ENCODE measurements at places on chromosomes 2 and 18.

DNA sequence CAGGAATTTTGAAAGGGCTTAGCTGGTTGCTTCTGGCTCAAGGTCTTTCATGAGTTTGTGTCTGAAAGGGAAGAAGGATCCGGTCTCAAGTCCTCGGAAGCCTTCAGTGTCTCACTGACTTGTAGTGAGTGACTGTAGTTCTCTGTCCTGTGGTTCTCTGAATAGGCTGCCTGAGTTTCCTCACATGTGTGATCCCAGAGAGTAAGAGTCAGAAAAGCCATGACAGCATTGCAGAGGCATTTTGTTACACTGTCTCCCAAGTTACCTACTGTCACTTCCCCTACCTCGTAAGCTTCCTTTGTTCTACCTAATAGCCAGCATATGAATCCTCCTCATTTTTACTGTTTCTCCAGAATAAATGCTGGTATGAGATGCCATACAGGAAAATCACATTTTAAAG lies 709.1 kb upstream of the CHAC2 start:
- no peak for DNase-seq

DNA sequence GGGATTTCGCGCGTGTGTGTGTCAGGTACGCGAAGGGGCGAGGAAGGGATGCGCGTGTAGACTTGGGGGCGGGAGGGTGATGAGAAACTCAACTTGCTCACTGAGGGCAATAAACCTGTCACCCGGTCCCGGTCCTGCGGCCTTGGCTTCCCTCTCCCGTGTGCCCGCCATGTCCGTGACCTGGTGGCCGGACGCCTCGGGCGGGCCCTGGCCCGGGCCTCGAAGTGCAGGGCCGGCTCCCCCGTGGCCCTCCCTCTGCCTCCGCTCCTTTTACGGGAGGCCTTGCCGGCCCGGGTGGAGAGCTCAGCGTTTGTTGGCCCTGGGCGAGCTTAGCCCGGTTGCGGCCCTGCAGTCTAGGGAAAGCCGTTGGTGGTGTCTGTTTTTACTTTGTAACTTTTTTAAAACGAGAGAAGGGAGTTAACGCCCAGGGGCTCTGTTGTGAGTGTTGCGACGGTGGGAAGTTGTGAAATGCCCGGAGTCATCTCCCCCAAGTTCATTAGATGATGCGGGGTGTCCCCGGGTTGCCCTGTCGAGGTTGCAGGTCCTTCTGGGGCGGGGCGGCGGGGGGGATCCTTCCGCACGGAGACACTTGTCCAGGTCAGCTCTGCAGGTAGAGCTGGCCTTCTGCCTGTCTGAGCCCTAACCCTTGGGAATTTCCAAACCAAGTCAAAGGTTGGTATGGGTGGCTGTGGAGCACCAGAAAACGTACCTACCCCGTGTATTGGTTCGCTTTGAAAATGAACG lies 883 bp downstream of the SMCHD1 start:
- no peak for DNase-seq

GRCh38 chr18:46484971-46485370 lies 172.0 kb downstream of the LOXHD1 start:
- no peak for DNase-seq

DNA sequence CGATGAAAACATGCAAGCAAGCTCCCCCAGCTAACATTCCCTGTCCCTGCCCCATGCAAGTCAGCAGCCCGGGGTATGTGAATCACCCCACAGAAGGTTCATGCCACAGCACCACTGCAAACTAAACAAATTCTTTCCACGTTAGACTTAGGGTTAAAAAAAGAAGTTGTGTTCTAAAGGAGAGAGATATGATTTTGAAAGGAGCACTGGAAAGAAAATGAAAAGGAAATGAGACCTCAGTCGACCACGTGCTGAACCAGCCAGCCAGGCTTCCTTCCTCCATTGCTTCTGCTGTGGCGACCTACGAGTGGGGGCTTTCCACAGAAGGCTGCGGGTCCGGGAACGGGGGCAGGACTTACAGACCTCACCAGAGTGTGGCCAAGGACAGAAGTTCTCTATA lies 52.0 kb downstream of the ARL4C start:
- DNase-seq: no peak

DNA sequence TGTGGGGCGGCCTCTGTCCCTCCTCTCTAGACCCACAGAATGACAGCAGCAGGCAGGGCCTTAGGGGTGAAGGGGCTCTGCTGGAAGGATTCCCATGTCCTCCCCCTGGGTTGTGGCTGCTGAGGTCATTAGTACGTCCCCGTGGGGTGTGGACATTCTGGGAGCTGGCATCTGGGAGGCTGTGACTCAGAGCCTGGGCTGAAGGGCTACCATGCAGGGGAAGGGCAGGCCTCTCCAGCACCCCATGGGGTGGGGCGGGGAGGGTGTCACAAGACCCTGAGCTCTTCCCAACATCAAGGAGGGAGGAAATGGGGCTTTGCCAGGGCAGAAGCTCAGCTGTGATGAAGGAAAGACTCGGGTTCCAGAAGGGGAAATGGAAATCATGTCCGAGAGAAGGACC lies 105.8 kb upstream of the SMAD2 start:
- DNase-seq: no peak

- DNase-seq: no peak
Observed at GRCh38 chr2:98376996-98377395, 30.7 kb downstream of the CNGA3 start.

GRCh38 chr2:113309655-113310387 lies 31.1 kb upstream of the PAX8 start:
- DNase-seq: no peak

GRCh38 chr18:3498698-3499471 lies 48.9 kb downstream of the TGIF1 start:
- DNase-seq: no peak

DNA sequence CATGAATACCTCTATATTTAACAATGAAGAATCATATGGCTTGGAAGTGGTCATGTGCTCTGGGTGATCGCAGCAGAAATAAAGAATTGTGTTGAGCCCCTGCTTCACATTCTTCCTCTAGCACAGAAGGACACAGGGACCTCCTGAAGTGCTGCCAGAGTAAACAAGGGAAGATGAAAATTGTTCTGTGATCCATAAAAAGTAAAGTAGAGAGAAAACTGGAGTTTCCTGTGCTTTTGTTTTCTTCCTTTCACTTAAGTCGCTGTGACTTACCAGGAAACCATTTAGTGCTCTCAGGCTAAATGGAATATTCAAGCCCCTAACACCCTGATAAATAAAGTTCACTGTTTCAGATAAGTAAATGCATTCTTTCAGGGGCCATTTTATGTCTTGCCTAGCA lies 1173.6 kb upstream of the CHAC2 start:
- DNase-seq: no peak

GRCh38 chr2:110804915-110805314 lies 72.5 kb downstream of the ACOXL start:
- DNase-seq: no peak

- no peak for DNase-seq
Observed at GRCh38 chr2:40072442-40073232, 293.6 kb upstream of the THUMPD2 start.

DNA sequence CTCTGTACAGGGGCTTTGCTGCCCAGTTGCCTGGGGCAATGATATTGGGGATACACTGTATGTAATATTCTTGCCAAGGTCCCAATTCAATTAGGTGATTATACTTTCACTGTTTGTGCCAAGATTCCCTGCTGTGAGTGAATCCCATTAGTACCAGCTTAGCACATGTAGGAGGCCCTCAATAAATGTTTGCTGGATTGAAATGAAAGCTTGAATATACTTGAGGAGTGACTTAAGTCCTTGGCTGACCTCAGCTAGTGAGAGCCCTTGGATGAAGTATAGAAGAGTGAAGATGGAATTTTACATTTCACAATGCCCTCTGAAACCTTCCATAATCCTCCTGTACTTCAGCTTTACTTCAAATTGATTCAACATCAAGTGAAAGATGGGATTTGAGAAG lies 102.9 kb downstream of the GATA6 start:
- DNase-seq: no peak

DNA sequence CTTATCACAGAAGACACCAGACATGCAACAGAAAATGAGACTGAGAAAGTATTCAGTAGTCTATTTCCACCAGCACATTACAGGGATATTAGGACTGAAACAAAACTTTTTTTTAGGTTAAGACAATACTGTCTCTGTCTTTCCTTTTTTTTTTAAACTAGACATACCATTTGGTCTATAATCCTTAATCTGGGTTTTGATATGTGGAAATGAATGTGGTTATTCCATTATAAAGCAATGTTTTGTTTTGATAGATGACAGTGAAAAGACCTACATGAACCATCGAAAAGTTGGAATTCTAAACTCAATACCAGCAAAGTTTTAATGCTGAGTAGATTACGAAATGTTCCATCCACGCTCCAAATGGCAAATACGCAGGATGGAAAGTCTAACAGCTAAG lies 123.4 kb downstream of the TCF4 start:
- no peak for DNase-seq

DNA sequence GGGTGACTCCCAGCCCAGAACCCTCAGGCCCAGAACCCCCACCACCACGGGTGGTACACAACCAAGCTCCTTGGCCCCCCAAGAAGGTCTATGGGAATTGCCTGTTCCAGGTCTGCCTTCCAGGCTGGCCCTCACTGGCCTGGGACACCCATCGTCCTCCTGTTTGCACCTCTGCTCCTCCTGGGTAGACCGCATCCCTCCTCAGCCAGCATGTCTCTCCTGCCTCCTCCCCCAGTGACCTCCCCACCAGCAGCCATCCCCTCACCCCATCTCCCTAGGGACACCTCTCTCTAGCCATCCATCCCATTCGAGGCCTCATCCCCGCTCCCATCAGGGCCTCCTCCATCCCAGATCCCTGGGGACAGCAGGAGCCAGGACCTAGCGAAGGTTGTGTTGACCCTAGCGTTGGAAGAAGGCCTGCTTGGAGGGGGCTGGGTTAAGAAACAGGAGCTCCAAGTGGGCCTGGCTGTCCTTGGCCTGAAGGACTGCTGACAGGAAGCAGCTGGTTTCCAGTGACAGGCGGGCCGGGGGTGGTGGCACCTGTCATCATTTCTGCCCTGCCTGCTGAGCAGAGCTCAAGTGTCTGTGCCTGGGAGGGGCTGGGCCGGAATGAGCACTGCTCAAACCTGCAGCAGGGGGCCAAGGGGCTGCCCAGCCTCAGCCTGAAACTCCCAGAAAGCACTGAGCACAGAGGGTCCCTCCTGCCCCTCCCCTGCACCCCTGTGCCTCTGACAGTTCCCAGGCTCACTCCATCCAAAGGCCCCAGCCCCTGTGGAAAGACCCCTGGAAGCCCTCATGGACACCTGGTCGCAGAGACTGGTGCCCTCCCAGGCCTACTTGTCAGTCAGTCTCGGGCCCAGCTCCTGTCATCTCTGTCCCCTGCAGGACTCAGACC lies 96.0 kb upstream of the OTOS start:
- no peak for DNase-seq

GRCh38 chr2:25226827-25227226 lies 58.4 kb upstream of the POMC start:
- no peak for DNase-seq

DNA sequence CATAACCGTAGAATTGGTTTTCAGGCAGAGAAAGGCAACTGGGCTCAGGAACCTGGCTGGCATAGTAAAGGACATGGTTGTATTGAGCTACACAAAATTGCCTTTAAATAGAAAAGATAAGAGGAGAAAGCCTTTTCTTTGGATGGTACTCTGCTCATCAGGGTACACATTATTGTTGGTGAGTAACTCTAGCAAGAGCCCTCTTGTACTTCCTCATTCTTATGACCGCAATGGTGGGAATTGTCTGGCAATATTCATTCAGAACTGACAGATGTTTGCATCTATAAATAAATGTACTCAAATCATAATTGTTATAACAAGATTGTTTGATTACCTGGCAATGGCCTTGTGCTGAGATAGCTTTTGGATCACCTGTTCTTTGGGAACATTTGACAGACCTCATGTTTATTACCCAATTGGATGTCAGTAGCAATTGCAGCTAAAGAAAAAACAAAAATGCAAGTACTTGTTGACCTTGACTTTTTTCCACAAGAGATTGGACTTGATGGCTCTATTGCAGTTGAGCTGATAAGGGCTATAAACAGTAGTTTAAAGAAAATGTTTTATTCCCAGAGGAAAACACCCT lies 43.9 kb downstream of the MEIS1 start:
- no peak for DNase-seq

- DNase-seq: no peak
Observed at GRCh38 chr2:226618875-226619605, 180.6 kb downstream of the IRS1 start.

- no peak for DNase-seq
Observed at GRCh38 chr18:42675810-42676209, 439.7 kb downstream of the RIT2 start.

- DNase-seq: no peak
Observed at GRCh38 chr18:34620258-34620861, 89.7 kb upstream of the DTNA start.

DNA sequence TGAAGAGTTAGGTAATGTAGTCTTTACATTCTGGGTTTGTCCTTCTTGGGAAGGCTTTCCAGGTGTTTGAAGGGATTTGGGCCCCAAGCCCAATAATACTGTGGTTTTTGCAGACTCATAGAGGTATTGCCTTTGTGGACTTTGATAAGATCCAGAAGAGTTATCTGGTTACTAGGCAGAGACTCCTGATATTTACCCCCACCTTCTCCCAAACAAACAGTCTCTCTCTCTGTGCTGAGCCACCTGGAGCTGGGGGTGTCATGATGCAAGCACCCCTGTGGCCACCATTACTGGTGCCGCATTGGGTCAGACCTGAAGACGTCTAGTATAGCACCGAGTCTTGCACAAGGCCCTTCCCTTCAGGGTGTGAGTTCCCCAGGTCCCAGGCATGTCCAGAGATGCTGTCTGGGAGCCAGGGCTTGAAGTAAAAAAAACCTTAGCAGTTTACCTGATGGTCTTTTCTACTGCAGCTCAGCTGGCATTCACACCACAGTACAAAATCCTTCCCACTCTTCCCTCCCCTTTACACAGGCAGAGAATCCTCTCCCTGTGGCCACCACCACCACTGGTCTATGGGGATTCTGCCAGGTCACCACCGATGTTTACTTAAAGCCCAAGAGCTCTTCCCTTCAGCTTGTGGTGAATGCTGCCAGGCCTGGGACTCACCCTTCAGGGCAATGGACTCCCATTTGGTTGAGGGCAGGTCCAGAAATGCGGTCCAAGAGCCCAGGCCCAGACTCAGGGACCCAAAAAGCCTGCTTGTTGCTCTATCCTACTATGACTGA lies 22.2 kb upstream of the FAM228A start:
- DNase-seq: no peak

DNA sequence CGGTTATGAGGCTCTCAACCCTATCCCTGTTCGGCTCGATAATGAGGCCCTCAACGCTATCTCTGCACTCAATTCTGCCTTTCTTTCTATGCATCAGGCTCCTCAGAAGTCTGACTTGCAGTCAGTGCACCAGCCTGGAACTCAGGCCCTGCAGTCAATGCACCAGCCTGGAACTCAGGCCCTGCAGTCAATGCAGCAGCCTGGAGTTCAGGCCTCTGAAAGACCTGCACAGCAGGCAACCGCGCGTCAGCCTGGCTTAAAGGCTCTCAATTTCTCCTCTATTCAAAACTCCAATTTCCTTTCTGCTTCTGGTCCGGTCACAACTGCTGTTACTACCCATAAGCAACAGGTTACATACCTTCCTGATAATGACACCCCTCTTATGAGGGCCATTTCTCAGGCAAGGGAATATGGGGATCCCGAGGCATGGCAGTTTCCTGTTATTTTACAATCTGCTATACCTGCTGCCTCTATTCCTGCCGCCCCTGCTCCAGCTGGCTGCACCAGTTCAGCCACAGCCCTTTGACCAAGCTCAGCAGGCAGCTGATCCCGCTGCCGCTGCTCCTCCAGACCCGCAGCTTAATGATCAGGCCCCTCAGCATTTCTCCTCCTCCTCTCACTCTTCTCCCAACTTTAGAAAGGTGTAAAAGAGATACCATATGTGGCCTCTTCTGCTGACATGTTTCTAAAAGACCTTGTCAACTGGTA lies 933.6 kb upstream of the FANCL start:
- DNase-seq: no peak

All from central memory CD8-positive, alpha-beta T cell (primary cell).